Heart right ventricle (tissue), 16 donors: ENCODE measurements at places on chromosomes 2 and 18. TPM values are rescaled to one million over a fixed set of nuclear protein-coding genes. Genes with fewer than 3 reads are reported as not detected.

GRCh38 chr2:241182126-241182525 is 6.4 kb upstream of the ANO7 start:
- no peak for DNase-seq

GRCh38 chr2:226115832-226116200 is 683.8 kb downstream of the IRS1 start:
- no peak for DNase-seq

GRCh38 chr2:24365051-24365450 is 4.7 kb upstream of the ITSN2 start:
- DNase-seq = peak; percentile 83

DNA sequence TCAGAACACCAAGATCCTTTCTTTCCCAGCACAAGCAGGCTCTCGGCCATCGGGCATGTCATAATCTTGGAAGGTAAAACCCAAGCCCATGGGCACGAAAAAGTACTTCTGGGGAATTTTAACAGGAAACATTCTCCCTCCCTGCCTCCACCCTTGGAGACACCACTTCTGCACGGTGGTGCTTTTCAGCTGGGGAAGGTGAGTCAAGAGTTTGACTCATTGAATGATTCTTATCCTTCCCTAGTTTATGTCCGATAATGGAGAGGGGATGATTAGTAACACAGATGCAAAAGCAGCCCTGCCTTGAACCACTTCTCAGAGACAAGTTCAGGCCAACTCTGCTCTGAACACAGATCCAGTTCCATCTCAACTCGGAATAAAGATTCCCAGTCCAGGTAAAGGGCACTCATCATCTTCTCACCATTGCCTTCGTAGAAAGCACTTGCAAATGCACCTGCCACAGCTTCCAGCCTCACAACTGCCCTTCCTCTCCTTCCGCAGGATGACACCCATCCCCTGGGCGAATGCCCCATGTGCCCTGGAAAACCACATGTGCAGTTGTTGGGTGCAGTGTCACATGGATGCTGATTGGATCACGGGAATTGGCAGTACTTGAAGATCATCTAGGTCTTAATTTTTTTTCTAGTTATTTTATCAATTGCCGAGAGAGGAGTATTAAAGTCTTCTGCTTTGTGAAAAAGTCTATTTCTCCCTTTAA is 136.2 kb downstream of the PXDN start:
- DNase-seq = no peak

The LYG2 gene
- total RNA-seq = not detected

The CD8B gene
- not detected for total RNA-seq

The UGT1A3 gene
- total RNA-seq = not detected

The MOB1A gene
- total RNA-seq = 57.7 TPM
